ENCODE measurements at places on chromosomes 7 and 10.

- H3K27ac ChIP-seq: no peak overlapping the region
- no peak overlapping the region for H3K4me3 ChIP-seq
- DNase-seq: peak; percentile 22
- H3K27me3 ChIP-seq: no peaks in the 10 kb centered on the region
- H3K4me1 ChIP-seq: peaks cover 13% of the 10 kb centered on the region
Measured at GRCh38 chr7:90276033-90276728, 31.2 kb downstream of the CFAP69 start.

GRCh38 chr7:99255463-99255862 lies 17.2 kb upstream of the MYH16 start:
- peak overlapping the region; percentile 4 for H3K4me3 ChIP-seq
- H3K36me3 ChIP-seq: no peaks in the 10 kb centered on the region
- H3K4me1 ChIP-seq: no peaks in the 10 kb centered on the region
- H3K27me3 ChIP-seq: peaks cover 16% of the 10 kb centered on the region
- no peak for DNase-seq

GRCh38 chr10:110350812-110351211 lies 46.1 kb upstream of the SMNDC1 start:
- peaks cover 46% of the 10 kb centered on the region for H3K4me1 ChIP-seq
- no peak overlapping the region for H3K4me3 ChIP-seq
- DNase-seq: no peak
- no peaks in the 10 kb centered on the region for H3K36me3 ChIP-seq
- peak overlapping the region; percentile 25 for H3K27ac ChIP-seq

GRCh38 chr10:68628576-68629127 lies 68.5 kb downstream of the TET1 start:
- H3K27me3 ChIP-seq: no peaks in the 10 kb centered on the region
- H3K27ac ChIP-seq: no peak overlapping the region
- no peak overlapping the region for H3K4me3 ChIP-seq
- H3K4me1 ChIP-seq: peaks cover 6% of the 10 kb centered on the region
- DNase-seq: no peak

GRCh38 chr7:55325371-55325792 lies 39.8 kb upstream of the LANCL2 start:
- no peak overlapping the region for H3K27ac ChIP-seq
- H3K4me1 ChIP-seq: peaks cover 14% of the 10 kb centered on the region
- peaks cover 2% of the 10 kb centered on the region for H3K27me3 ChIP-seq
- H3K36me3 ChIP-seq: no peaks in the 10 kb centered on the region
- H3K4me3 ChIP-seq: no peak overlapping the region
- peak; percentile 95 for DNase-seq

GRCh38 chr7:99078416-99078815 lies 65.5 kb downstream of the SMURF1 start:
- H3K27ac ChIP-seq: no peak overlapping the region
- no peak for DNase-seq
- H3K27me3 ChIP-seq: no peaks in the 10 kb centered on the region
- peaks cover 8% of the 10 kb centered on the region for H3K4me1 ChIP-seq
- H3K36me3 ChIP-seq: no peaks in the 10 kb centered on the region

GRCh38 chr7:145092766-145093165 lies 256.9 kb upstream of the TPK1 start:
- H3K36me3 ChIP-seq: no peaks in the 10 kb centered on the region
- no peak overlapping the region for H3K27ac ChIP-seq
- DNase-seq: no peak
- no peak overlapping the region for H3K4me3 ChIP-seq
- H3K27me3 ChIP-seq: no peaks in the 10 kb centered on the region

GRCh38 chr10:50554995-50555568 lies 68.7 kb downstream of the SGMS1 start:
- peaks cover 48% of the 10 kb centered on the region for H3K4me1 ChIP-seq
- no peak overlapping the region for H3K4me3 ChIP-seq
- H3K36me3 ChIP-seq: no peaks in the 10 kb centered on the region
- no peaks in the 10 kb centered on the region for H3K27me3 ChIP-seq

DNA sequence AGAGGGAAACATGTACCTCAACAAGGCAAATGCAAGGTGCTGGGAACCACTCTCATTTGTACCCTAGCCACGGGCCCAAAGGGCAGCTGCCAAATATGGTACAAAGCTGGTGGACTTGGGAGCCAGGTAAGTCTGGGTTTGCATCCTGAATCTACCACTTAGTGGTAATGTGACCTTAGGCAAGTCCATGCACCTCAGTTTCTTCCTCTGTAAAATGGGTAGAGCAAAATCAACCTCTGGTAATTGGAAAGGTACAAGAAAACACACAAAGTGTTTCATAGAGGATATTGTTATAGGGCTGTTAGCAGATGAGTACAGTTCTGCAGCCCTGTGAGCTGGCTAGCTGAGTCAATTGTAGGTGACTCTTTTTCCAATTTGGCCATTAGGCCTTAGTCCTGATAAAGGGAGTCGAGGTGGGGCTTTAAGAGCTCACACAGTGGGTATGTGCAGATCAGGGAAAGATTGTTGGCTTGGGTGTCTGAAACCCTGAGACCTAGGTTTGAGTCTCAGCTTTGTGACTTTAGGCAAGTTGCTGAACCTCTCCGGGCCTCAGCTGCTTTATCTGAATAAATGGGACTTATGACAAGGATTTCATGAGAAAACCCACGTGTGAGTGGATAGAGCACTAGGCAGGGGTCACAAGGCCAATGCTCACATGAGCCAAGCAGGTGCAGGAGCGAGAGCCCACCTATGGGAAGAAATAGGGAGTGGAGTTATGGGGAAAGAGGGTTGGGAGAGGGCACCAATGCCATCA lies 121.3 kb upstream of the GDF10 start:
- no peak for DNase-seq
- no peak overlapping the region for H3K27ac ChIP-seq
- no peaks in the 10 kb centered on the region for H3K36me3 ChIP-seq
- H3K4me3 ChIP-seq: no peak overlapping the region

GRCh38 chr10:108899670-108900069 lies 1023.6 kb downstream of the XPNPEP1 start:
- no peaks in the 10 kb centered on the region for H3K27me3 ChIP-seq
- no peaks in the 10 kb centered on the region for H3K36me3 ChIP-seq
- H3K4me1 ChIP-seq: no peaks in the 10 kb centered on the region
- DNase-seq: no peak

DNA sequence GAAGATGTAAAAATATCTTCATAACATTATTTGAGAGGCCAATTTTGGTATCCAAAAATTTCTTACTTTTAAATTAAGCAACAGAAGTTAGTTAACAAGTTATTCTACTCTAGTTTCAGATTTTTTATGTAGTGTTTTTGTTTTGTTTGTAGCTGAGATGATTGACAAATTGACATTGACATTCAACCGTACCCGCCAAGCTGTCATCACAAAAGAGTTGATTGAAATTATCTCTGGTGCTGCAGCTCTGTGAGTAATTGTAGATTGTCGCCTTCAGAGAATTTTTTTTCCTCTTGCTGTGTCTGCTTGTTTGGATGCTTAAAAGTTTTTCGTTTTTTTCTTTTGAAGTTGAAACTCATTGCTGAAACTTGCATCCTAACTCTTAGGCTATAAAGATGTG lies 14.6 kb downstream of the ATP5F1C start:
- H3K36me3 ChIP-seq: peaks cover 79% of the 10 kb centered on the region
- no peak overlapping the region for H3K4me3 ChIP-seq
- no peaks in the 10 kb centered on the region for H3K27me3 ChIP-seq
- peaks cover 7% of the 10 kb centered on the region for H3K4me1 ChIP-seq

GRCh38 chr10:114871379-114871778 lies 49.8 kb downstream of the FHIP2A start:
- DNase-seq: no peak
- no peaks in the 10 kb centered on the region for H3K36me3 ChIP-seq

- H3K4me3 ChIP-seq: no peak overlapping the region
- no peaks in the 10 kb centered on the region for H3K27me3 ChIP-seq
- DNase-seq: no peak
- H3K27ac ChIP-seq: no peak overlapping the region
Measured at GRCh38 chr10:64573623-64574325, 1052.6 kb downstream of the REEP3 start.

DNA sequence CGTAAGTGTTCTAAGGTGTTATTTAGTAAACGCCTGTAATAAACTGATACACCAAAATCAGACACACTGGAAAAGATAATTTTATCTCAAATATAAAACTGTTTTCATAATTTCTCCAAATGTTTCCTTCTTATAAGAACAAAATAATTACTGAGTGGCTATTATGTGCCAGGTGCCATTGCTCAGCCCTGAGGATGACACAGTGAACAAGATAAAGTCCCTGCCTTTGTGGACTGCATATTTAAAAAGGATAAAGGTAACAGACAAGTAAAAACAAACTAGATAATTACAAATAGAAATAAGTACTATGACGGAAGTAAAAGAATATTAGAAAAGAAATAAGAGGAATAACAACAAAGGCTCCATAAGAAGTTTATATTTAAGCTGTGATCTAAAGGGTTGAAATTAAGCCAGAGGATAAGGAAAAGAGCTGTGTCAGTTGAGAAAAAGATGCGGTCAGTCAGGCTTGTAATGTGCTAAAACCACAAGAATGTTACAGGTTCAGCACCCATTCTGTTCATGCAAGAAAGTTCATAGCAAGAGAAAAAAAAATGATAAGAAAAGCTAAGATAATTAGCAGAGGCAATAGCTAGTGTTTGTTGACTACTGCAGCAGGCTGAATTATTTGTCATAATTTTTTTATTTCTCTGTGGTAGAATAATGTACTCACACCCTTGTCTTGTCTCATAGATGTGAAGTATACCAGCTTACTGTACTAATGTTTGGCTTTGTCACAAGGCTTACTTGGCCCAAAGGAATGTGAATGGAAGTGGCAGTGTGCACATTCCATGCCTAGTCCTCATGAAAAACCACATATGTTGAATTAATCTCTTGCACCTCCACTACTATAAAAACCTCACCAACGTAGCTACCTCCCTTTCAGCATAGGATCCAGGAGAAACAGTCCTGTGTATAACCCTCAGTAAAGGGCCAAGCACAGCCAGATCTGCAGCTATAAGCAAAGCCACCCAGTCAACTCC lies 75.1 kb downstream of the CRPPA start:
- no peaks in the 10 kb centered on the region for H3K27me3 ChIP-seq
- H3K36me3 ChIP-seq: no peaks in the 10 kb centered on the region
- H3K4me3 ChIP-seq: no peak overlapping the region

DNA sequence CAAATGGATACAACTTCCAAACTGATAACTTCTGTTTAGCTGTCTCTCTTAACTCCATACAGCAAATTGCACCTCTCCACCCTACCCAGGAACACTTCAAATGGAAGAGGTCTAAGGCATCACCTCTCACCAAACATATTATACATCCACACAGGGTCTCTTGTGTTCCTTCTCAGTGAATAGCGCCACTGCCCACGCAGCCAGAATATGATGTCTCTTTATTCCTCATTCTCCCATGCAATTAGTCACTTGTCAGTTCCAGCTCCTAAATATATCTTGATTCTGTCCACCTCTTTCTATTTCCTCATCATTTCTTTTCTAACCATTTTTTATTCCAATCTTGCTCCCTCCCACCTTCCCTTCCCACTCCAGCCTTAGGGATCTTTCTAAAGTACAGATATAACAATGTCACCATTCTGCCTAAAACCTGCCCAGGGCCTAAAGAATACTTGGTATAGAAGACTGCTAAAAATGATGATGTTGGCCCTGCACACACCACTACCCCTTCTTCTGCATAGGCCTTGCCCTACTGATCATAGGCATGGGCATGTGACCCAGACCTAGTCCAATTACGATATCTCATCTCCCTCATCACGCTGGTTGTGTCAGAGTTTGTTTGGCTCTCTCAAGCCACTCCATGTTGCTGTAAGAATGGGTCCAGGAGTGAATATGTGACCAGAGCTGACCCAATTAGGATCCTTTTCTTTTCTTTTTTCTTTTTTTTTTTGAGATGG lies 5.7 kb upstream of the TSPAN14 start:
- H3K27me3 ChIP-seq: peaks cover 5% of the 10 kb centered on the region
- DNase-seq: no peak
- H3K36me3 ChIP-seq: no peaks in the 10 kb centered on the region
- no peak overlapping the region for H3K4me3 ChIP-seq
- H3K27ac ChIP-seq: no peak overlapping the region

DNA sequence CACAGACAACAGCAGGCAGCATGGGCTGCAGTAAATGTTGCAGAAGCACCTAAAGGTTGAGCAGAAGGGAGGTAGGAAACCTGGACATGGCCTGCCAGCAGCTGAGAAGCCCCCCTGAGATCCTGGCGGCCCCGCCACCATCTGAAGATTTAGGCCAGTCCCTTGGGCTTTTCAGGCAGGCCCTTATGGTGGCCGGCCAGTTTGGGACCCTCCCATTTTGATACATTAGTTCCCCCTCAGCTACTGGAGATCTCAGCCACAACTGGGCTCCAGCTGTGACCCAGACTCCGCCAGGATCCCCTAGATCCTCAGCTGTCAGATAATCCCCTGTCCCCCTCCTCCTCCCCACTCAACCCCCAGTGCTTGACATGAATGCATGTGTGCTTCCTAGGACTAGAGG lies 34.4 kb downstream of the ZNF783 start:
- H3K4me3 ChIP-seq: no peak overlapping the region
- H3K36me3 ChIP-seq: peaks cover 19% of the 10 kb centered on the region
- H3K27me3 ChIP-seq: no peaks in the 10 kb centered on the region

DNA sequence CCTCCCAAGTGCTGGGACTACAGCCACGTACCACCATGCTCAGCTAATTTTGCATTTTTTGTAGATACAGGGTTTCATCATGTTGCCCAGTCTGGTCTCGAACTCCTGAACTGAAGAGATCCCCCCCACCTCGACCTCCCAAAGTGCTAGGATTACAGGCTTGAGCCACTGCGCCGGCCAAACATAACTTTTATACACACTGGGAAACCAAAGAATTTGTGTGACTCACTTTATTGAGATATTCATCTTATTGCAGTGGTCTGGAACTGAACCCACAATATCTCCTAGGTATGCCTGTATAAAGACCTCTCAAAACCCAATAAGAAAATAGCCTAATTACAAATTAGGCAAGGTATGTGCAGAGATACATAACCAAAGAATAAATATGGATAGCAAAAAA lies 182.6 kb upstream of the FEZF1 start:
- no peak overlapping the region for H3K4me3 ChIP-seq
- DNase-seq: no peak
- no peaks in the 10 kb centered on the region for H3K27me3 ChIP-seq
- no peaks in the 10 kb centered on the region for H3K36me3 ChIP-seq

DNA sequence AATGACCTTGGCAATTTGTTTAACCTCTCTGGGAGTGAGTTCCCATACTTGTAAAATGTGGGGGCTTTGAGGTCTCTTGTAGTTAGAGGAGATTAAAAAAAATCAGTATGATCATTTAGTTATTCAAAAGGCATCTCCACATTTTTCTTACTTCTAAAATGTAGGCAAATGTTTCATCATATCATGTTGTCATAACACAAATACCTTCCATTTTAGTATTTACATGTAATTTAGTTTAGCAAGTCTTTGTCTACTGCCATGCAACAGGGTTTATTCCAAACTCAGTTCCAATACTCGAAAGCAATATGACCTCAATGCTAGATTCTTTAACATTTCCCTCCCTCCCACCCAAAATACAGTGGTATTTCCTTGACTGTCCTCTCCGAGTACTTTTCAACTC lies 262.8 kb upstream of the IMMP2L start:
- no peak overlapping the region for H3K27ac ChIP-seq
- no peak for DNase-seq
- H3K36me3 ChIP-seq: no peaks in the 10 kb centered on the region
- H3K4me1 ChIP-seq: peaks cover 4% of the 10 kb centered on the region

GRCh38 chr7:117375380-117375779 lies 51.9 kb downstream of the ASZ1 start:
- no peaks in the 10 kb centered on the region for H3K4me1 ChIP-seq
- H3K36me3 ChIP-seq: no peaks in the 10 kb centered on the region
- no peak overlapping the region for H3K4me3 ChIP-seq
- no peak for DNase-seq
- peaks cover 10% of the 10 kb centered on the region for H3K27me3 ChIP-seq

Data from osteoblast (primary cell).